ENCODE measurements at places on chromosomes 2 and 18.

- DNase-seq = no peak
Observed at GRCh38 chr2:168731002-168731401, 71.4 kb upstream of the NOSTRIN start.

DNA sequence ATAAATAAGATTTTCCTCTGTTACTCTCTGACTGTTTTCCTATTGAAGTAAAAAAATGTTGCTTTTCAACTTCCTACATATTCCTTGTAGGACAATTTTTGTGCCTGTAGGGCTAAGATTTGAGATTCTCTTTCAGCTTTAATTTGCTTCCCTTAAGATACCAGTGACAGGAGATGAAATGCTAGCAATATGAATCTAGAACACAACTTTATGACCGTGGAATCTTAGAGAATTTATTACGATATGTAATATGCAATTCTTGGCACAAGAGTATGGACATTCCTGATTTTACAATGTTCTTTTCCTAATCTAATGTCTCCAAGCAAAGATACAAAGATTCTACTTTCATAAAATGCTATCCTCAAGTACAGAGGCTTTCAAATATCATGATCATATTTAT is 180.9 kb downstream of the KCNE4 start:
- no peak for DNase-seq

DNA sequence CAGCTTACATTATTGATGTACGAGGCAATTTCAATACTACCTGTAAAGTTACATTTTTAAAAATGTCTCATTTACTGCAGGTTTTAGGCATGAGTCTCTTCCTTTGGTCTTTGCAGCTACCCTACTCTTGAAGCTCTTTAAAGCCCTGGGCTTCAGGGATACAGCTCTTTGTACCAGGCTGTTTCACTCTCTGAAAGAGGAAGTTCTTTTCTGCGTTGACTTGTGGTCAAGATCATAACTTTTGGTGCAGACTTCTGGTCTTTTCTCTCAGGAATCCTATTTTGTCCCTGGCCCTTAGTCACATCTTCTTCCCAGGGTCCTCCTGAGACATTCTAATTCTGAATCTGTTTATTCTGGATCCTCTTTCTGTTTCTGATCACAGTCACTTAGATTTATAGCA is 16.6 kb upstream of the HRH4 start:
- DNase-seq = no peak

DNA sequence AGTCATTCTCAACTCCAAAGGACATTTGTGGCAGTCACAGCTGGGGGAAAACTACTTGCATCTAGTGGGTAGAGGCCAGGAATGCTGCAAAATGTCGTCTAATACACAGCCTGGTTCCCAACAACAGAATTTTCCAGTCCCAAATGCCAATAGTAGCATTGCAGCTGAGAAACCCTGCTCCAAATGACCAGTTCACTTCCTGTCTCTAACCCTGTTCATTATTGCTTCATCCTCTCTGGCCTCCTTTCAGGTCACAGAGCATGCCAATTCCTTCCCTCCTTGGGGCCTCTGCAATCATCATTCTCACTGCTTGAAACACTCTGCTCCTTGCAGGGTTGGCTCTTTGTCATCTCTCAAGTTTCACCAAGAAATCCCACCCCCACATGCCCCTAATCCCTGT is 139.1 kb downstream of the IRS1 start:
- DNase-seq = no peak

GRCh38 chr18:62435435-62436031 is 87.3 kb upstream of the ZCCHC2 start:
- DNase-seq = no peak

GRCh38 chr2:101112772-101113157 is 38.4 kb downstream of the TBC1D8 start:
- no peak for DNase-seq

- DNase-seq = no peak
Observed at GRCh38 chr2:1651121-1652033, 92.9 kb downstream of the PXDN start.

- DNase-seq = no peak
Observed at GRCh38 chr18:43950062-43950461, 672.8 kb upstream of the SYT4 start.

DNA sequence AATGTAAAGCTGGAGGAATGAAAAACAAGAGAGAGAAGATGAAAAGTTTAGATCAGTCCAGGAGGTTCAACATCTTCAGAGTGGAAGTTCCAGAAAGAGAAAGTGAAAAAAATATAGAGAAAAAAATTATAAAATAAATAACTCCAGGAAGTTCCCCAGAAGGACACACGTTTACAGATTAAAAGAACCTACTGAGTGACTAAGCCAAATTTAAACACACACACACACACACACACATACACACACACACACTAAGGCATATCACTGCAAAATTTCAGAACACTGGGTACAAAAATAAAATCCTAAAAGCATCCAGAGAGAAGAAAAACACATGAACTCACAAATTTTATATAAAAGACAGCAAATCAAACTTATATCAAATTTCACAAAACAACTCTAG is 85.9 kb upstream of the PMAIP1 start:
- no peak for DNase-seq

DNA sequence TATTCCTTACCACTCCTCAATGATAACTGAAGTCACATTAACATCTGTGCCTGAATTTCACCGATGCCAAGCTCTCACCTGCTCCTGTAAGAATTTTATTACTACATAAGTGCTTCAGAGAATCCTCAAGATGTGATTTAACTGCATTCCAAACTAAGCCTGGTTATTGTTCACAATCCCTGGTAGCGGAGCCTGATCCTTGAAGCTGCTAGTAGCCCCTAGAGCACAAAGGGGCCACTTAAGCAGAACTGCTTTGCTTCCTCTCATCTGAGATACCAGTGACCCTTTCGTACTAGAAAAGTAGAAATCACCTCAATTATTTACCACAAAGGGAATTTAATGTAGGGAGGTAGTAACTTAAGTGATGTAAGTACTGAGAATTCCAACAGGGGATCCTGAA is 529.6 kb downstream of the CPS1 start:
- no peak for DNase-seq

- DNase-seq = no peak
Observed at GRCh38 chr2:191857259-191857805, 10.4 kb upstream of the CAVIN2 start.

- DNase-seq = no peak
Observed at GRCh38 chr2:198141726-198142125, 337.3 kb downstream of the PLCL1 start.

DNA sequence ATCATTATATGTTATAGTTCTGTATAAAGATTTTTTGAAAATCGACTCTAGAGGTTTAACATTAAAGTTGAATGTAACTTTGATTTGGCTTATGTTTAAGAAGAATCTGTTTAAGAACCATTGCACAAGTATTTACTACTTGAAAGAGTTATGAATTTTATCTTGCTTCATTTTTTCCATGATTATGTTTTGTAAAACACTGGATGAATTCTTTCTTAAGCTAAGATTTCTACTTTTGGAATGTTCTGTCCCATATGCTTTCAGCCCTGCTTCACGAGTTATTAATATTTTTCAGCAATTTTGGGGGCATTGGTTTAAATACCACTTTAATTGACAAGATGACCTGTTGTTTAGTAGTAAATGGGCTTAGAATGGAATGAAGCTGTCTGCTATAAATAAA is 56.7 kb upstream of the STON1 start:
- DNase-seq = no peak

DNA sequence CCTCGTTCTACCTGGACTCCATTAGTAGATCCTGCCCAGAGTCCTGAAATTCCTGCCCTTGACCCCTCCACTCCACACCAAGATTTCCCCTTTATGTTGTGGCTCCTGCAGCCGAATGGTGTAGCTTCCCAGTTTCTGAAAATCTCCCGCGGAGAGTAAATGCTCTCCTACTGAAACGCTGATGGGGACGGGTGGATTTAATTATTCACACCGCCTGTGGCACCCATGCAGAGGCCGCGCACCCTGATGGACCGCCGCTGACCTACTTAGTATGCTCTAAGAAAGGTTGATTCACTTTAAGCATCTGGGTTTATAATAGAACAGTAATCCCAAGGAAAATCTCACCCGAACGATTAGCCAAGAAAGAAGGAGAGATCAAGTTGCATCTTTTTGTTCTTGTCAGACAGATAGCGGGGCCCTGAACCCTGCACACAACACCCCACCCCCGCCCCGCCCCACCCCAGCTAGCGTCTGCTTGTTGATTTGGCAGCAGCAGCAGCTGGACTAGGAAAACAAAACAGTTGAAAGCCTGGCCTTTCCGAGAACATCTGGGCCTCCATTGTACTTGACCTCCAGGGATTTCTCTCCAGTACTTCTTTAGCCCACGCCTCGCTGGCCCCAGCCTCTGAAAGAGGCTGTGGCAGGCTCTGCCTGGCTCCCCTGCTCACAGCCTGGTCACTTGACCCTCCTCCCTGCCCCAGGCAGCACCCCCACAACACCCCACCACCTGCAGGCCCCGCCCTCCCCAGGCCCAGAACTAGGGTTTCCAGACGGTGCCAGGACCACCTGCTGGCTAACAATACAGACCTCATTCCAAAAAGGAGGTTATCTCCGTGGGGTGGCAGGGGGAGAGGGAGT is 53.6 kb downstream of the DPYSL5 start:
- DNase-seq = no peak
